Left colon (tissue), 2 donors: ENCODE measurements at places on chromosomes 7 and 10. TPM values are rescaled to one million over a fixed set of nuclear protein-coding genes. Genes with fewer than 3 reads are reported as not detected.

Gene NACAD
- 1.5 TPM for total RNA-seq

Gene SH2D4B
- total RNA-seq = not detected

Gene GHRHR
- total RNA-seq = not detected

Gene CD36
- total RNA-seq = 18.0 TPM

Gene FAM13C
- 6.4 TPM for total RNA-seq

Gene CCL26
- total RNA-seq = 0.78 TPM

Gene LMOD2
- total RNA-seq = not detected

Gene HIPK2
- 36.4 TPM for total RNA-seq
